ENCODE measurements at places on chromosomes 5 and 9.

DNA sequence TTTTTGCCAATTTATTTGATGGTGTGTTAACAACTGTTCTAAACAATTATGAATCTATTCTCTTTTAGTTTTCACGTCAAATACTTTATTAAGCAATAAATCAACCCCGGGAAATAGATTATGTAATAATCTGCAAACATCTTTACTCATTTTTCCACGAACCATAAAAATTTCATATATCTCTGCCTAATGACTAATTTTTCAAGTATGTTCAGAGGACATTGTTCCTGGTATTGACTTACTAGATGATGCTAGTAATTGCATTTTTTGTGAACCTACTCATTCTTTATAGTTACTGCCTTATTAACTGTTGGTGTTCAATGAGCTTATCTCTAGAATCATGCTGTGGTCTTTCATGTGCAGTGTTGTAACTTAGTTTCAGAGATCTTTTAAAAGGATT lies 41.0 kb upstream of the FBN2 start:
- DNase-seq, result no peak

GRCh38 chr5:141186897-141187512 lies at the start of gene PCDHB9:
Gene PCDHB9, plus strand, starts transcription at chr5:141187161. Its CDS starts 158 bp downstream, at chr5:141187319.
- no peak for DNase-seq

GRCh38 chr5:95953021-95953702 lies 8.5 kb downstream of the ELL2 start:
- no peak for DNase-seq

- no peak for DNase-seq
Observed at GRCh38 chr5:146233441-146233840, 30.0 kb downstream of the RBM27 start.

DNA sequence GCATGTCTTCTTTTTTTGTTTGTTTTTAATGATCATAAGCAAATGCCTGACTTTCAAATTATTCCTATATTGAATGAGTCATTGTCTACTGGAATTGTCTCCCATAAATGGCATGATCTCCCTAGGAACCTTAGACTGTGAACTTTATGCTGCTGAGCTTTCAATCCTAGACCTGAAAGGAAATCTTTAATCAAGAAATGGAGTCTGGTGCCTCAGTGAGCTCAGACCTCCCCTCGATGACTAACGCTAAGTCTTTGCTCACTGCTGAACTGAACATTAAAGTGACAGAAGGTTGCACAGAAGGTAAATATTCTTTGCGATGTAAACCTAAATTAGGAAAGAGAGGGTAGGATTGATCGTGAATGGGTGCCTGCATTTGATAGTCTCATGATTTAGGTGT lies 745.2 kb upstream of the WWC1 start:
- no peak for DNase-seq

DNA sequence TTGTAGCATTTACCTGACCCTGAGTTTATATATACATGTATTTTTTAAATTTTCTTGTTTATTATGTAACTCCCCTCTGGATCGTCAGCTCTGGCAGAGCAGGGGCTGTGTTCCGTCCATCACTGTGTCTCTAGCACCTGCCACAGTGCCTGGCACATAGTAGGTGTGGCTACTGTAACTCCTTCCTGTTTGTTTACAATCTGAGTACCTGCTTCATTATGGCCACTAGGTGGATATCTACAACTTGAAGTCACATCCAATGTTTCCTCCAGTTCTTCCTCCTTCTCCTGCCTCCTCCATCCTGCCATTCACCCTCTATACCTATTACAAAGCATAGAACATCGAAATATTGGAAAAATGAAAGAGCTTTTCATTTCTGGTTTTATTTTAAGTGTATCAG lies 14.2 kb upstream of the PPP1R2B start:
- no peak for DNase-seq

DNA sequence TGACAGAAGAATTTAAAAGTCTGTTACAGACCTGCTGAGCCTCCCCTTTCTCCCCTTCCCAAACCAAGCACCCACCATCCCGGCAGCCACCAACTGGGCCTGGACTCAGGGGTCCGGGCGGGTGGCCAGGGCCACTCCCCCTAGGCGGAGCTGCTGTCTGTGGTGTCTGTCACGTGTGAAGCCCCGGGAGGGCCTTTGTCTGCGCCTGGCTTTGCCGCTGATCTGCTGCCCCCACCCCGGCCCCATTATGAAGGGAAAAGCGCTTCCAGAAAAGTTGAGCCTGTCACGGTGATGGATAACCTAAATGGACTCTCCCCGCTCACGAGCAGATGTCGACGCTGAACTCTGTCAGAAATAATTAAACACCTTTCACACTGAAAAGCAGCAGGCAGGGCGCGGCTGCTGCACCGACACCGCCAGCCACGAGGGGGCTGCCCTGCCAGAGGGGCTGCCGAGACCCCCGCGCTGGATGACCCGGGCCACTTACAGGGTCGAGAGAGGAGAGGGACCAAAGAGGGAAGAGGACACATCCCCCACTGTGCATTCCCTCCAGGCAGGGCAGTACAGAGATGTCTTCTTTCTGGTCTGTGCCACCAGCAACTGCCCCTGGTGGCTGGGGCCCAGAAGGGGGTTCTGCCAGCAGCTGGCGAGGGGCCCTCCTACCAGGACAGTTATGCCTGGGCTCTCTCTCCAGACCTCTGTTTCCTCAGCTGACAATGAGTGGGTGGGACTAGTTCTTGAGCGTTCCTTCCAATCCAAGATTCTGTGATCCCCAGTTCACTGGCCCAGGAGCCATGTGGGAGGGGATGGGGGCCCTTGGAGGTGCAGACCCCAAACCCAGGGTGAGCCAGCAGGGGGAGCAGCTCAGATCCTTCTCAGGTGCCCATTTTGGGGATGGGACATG lies 36.0 kb upstream of the BARHL1 start:
- DNase-seq, result peak; percentile 36

- no peak for DNase-seq
Observed at GRCh38 chr5:64210866-64211265, 45.2 kb downstream of the RNF180 start.

DNA sequence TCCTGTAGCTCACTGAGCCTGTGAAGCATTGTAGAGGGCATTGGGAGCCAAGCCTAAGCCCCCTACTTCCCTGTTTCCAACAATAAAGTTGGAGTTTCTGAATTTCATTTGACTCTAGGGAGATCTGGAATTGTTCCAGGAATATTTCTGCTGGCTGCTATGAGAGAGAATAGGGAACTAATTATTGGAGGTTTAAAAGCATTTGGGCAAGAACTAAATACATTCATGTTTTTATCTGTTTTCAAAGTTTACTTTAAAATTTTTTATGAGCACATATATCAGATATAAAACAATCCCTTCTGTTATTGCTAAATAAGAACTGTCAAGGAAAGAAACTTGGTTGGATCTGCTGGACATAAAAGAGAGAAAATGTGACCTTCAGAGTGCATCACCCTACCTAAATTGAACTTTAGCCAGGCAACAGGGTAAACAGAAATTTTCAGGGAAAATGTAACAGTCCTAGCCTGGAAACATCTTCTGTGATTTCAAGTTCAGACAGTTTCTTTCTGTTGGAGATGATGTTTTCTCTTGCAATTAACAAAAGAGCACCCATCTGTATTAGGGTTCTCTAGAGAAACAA lies 19.3 kb upstream of the LECT2 start:
- no peak for DNase-seq

DNA sequence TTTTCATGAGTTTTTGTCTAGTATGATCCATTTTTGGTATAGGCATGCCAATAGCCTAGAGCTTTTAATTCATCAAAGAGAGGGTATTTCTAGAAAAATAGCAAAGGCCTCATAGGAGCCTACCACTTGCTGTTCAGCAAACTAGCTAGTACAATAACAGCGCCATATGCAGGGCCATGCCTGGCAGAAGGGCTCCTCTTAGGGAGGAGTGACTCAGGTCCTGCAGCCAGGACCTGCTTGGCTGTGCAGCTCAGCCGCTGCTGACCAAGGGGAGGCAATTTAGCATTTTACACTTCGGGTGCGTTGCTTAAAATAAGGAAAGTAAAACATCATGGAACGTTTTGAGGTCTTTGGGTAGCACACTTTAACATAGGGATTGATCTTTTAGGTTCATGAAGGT lies 100.6 kb downstream of the TRIO start:
- no peak for DNase-seq

- no peak for DNase-seq
Observed at GRCh38 chr5:64637144-64637543, 53.2 kb upstream of the SHISAL2B start.

DNA sequence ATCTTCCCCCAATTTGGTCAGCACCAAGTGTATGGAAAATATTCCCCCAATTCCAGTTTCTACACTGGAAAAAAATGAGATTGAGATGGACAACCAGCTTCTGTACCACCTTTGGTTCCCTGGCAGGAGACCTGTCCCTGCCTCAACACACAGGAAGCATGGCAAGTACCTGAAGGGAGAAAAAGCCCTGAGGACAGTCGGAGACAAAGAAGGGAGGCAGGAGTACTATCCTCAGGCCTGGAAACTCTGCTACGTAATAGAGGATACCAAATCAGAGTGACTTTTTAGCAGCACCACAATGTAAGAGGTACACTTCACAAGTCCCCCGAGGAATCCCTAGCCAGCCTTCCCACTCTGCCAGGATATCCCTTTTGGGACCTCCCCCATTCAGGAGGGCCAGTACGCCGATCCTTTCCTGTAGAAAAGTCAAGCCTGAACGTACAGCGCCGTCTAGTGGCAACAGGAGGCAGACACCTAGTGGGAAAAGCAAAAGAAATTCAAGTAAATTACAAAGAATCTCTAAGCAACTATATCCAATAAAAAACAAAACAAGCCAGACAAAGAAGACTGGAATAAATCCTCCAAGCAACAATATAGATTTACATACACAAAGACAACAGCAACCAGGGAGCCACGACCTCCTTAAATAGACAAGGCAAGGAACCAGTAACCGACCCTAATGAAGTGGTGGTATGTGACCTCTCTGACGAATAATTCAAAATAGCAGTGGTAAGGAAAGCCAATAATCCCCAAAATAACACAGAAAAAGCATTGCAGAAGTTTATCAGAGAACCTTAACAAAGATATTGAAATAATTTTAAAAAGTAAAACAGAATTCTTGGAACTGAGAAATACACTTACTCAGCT lies 63.3 kb upstream of the SLCO6A1 start:
- no peak for DNase-seq

DNA sequence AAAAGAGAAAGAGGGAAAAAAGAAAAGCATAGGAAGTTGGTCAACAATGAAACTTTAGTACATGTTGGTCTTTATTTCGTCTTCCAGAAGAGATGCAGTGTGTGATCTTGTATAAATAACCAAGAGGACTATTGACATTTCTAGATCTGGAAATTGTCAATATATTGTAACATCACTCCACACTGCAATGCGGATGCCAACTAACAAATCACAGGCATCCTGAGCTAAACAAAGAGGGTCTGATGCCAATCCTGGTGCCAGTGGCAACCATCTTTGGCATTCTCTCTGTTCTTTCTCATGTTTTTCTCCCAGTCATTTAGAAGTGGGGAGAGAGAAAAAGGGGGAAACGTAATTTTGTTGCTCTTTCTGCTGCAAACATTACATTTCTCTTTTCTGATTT lies 9.7 kb downstream of the NFIB start:
- no peak for DNase-seq

GRCh38 chr5:154300207-154300883 lies 109.8 kb downstream of the GALNT10 start:
- no peak for DNase-seq

GRCh38 chr9:34085581-34086500 lies 37.2 kb upstream of the UBAP2 start:
- DNase-seq, result no peak

DNA sequence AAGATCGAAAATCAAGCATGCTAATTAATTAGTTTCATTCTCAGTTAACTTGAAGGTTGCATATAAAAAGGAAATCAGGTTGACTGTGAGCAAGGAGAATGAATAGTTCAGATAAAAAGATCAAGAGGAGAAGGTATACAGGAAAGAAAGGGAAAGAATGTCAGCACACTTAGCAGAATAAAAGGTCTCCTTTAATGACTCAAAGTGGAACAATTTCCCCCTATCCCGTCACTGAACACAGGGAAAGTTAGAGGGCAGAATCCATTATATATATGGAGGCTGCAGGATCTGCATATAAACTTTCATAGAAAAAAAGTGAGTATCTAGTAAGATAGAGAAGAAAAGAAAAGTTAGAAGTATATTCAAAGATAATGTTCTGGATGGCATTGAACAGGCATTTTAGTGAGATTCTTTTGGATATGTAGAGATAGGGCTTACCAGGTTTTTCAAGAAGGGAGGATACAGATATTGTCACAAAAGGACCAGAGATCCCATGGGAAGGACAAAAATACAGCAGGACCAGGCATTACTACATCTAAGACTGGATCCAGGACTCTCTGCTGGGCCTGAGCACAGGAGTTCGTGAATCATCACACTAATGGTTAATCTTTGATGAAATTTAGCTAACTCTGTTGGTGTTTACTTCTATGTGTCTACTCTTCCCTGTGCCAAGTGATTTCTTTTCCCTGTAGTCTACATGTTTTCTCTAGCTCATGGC lies 988.2 kb upstream of the ARRDC3 start:
- no peak for DNase-seq

- no peak for DNase-seq
Observed at GRCh38 chr9:684941-685340, 156.6 kb upstream of the DMRT1 start.

DNA sequence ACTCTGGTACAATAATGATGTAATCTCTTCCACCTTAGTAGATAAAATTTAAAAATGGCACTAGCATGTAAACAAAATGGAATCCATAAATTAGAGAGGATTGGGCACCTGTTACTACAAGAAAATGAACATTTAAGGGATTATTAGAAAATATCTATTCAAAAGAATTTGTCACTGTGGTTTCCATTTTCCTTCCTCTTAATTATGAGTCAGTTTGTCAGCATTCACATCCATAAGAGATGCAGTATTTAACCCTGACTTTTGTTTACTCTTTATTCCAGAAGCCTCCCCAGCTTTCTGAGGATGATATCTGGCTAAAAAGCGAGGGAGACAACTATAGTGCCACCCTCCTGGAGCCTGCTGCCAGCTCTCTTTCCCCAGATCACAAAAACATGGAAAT lies 72.1 kb downstream of the C9orf152 start:
- no peak for DNase-seq

DNA sequence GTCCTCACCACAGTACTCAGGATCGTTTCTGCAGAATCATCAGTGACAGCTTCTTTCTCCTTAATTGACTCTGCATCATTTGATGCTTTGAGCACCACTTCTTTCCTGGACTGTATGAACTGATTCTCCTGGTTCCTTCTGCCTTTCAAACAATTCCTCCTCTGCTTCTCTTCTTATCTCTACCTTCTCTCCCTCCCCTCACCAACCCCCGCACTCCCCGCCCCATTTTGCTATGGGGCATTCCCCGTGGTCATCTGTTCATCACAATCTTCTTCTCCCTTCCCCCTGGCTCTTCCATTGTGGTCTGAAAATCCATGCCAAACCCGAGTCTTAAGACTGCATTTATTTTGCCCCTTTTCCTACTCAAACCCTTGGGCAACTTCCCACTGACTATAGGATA lies 57.9 kb downstream of the FAM78A start:
- no peak for DNase-seq

DNA sequence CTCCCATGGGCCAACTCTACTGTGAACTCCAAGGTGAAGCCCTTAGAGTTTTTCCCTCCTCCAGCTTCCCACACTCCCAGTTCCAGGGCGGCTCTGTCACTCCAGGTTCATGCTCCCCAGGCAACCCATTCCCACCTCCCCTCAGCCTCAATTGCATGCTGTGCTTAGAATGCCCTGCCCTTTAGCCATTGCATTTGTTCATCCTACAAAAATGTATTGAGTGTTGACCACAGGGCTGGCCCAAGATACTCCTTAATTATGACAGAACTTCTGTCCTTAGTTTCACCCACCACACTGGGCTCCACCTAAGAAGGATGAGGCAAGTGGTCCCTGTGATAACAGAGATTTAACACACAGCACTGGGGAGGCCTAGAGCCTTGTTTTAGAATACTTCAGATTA lies 236.1 kb downstream of the ADAMTSL1 start:
- no peak for DNase-seq

All from muscle of arm (tissue), 14 donors.